ENCODE measurements at places on chromosomes 1 and 21.

- H3K27me3 ChIP-seq = no peaks in the 10 kb centered on the region
- no peak overlapping the region for H3K4me3 ChIP-seq
- H3K4me1 ChIP-seq = no peaks in the 10 kb centered on the region
- no peak for DNase-seq
Measured at GRCh38 chr1:194069168-194069830, 882.9 kb upstream of the B3GALT2 start.

DNA sequence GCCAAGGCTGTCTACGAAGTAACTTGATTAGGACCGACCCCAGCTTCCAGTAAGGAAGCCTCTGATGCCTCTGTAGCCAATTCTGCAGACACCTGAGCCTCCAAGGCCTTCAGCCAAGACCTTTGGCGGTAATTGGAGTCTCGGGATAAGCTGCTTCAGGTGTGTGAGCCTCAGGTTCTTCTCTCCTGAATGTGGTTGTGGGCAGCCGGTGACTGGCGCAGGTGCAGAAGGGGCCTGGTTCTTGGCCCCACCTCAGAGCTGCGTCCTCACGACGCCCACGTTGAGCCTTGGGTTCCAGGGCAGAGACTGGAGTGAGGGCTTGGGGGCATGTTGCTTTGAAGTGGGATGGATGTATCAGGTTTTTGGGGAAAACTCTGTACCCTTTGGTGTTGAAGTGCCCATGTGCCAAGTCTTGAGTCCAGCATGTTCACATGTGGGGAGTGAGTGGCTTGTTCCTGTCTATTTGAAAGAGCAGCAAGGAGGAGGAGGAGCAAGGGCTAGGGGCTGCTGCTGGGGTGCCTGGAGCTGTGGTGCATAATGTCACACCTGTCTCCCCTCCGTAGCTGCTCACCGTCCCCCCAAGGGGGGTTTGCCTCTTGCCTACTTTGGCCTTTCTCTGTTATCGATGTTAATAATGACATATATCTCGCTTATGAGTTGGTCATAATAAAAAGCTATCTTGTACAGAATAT, 1.4 kb downstream of the PSEN2 start:
- peak overlapping the region; percentile 68 for H3K4me3 ChIP-seq
- DNase-seq = no peak
- H3K4me1 ChIP-seq = peaks cover 14% of the 10 kb centered on the region
- no peak overlapping the region for H3K27ac ChIP-seq
- peaks cover 51% of the 10 kb centered on the region for H3K27me3 ChIP-seq
- no peaks in the 10 kb centered on the region for H3K36me3 ChIP-seq

GRCh38 chr1:242416657-242417056, 107.8 kb downstream of the PLD5 start:
- H3K36me3 ChIP-seq = no peaks in the 10 kb centered on the region
- H3K27me3 ChIP-seq = no peaks in the 10 kb centered on the region
- H3K4me3 ChIP-seq = no peak overlapping the region
- no peaks in the 10 kb centered on the region for H3K4me1 ChIP-seq

DNA sequence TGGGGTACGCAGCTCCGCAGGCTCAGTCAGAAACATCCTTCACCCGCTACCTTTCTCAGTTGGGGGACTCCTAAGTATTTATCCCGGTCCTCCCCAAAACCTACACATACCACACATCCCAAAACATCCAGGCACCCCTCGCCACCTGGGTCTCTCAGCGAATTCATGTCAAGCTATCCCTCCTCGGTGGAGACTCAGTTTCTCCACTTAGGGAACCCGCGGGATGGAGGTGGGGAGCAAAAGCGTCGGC, 1.3 kb upstream of the ZBTB7B start:
- peaks cover 4% of the 10 kb centered on the region for H3K27me3 ChIP-seq
- H3K27ac ChIP-seq = peak overlapping the region; percentile 95
- peaks cover 57% of the 10 kb centered on the region for H3K4me1 ChIP-seq
- peaks cover 6% of the 10 kb centered on the region for H3K36me3 ChIP-seq
- DNase-seq = no peak

GRCh38 chr21:15514073-15514946, 215.5 kb upstream of the USP25 start:
- no peaks in the 10 kb centered on the region for H3K27me3 ChIP-seq
- H3K4me1 ChIP-seq = peaks cover 24% of the 10 kb centered on the region
- H3K36me3 ChIP-seq = no peaks in the 10 kb centered on the region

- no peak overlapping the region for H3K27ac ChIP-seq
- no peaks in the 10 kb centered on the region for H3K4me1 ChIP-seq
- no peak for DNase-seq
- H3K4me3 ChIP-seq = no peak overlapping the region
- peaks cover 5% of the 10 kb centered on the region for H3K36me3 ChIP-seq
Measured at GRCh38 chr1:16286122-16286521, 49.1 kb upstream of the CPLANE2 start.

GRCh38 chr1:201250326-201251011, 32.8 kb upstream of the PKP1 start:
- H3K27ac ChIP-seq = no peak overlapping the region
- H3K4me1 ChIP-seq = no peaks in the 10 kb centered on the region
- no peaks in the 10 kb centered on the region for H3K36me3 ChIP-seq
- no peaks in the 10 kb centered on the region for H3K27me3 ChIP-seq

- no peak for DNase-seq
- H3K27ac ChIP-seq = no peak overlapping the region
- H3K27me3 ChIP-seq = no peaks in the 10 kb centered on the region
- peaks cover 39% of the 10 kb centered on the region for H3K36me3 ChIP-seq
- H3K4me1 ChIP-seq = peaks cover 28% of the 10 kb centered on the region
Measured at GRCh38 chr1:43781574-43781973, 74.2 kb downstream of the ST3GAL3 start.

GRCh38 chr1:235205687-235206086, 44.6 kb upstream of the RBM34 start:
- peaks cover 30% of the 10 kb centered on the region for H3K36me3 ChIP-seq
- H3K4me1 ChIP-seq = peaks cover 30% of the 10 kb centered on the region
- DNase-seq = no peak
- H3K27ac ChIP-seq = peak overlapping the region; percentile 2

GRCh38 chr21:32260130-32260529, 18.7 kb downstream of the MIS18A start:
- H3K4me1 ChIP-seq = no peaks in the 10 kb centered on the region
- H3K4me3 ChIP-seq = no peak overlapping the region
- H3K27me3 ChIP-seq = peaks cover 3% of the 10 kb centered on the region
- no peak for DNase-seq
- H3K36me3 ChIP-seq = no peaks in the 10 kb centered on the region

GRCh38 chr1:18940303-18941020, 16.0 kb downstream of the IFFO2 start:
- H3K36me3 ChIP-seq = peaks cover 2% of the 10 kb centered on the region
- H3K27ac ChIP-seq = no peak overlapping the region
- H3K4me1 ChIP-seq = peaks cover 16% of the 10 kb centered on the region
- DNase-seq = no peak

- H3K27me3 ChIP-seq = peaks cover 4% of the 10 kb centered on the region
- peak; percentile 52 for DNase-seq
- peak overlapping the region; percentile 93 for H3K27ac ChIP-seq
- H3K4me1 ChIP-seq = peaks cover 55% of the 10 kb centered on the region
- H3K36me3 ChIP-seq = peaks cover 42% of the 10 kb centered on the region
- H3K4me3 ChIP-seq = peak overlapping the region; percentile 89
Measured at GRCh38 chr1:231420959-231421545, 1.0 kb downstream of the EGLN1 start.

DNA sequence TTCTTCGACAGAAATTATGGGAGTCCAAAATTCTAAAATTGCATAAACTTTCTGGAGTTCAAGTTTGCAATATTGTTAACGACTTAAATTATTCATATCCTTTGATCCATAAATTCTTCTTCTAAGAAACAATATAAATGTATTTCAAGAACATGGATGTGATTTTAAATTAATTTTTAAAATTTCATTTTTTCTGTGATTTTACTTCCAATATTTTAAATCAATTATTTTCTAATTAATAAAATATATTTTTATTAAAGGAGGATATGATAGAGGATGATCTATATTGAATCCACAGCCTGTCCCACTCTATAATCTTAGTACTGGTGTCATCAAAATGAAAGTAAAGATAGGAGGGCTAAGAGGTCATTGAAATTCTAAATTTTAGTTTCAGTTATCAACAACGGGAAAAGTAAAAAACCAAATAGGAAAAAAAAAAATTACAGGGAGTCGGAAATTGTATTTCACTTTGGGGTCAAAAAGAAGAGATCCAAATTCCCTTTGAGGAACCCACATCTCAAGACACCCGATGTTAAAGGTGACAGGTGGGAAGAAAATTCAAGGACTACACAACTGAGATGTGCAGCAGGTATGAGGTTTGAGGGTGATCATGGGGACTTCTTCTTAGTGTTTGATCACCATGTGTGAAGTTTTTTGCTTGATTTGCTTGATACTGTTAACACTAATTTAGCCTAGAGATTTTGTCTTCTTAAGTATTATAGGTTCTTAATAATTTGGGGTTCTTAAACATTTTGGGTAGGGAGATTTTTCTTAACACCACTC, 154.8 kb upstream of the RGS18 start:
- no peak for DNase-seq
- H3K36me3 ChIP-seq = no peaks in the 10 kb centered on the region
- no peaks in the 10 kb centered on the region for H3K27me3 ChIP-seq
- no peaks in the 10 kb centered on the region for H3K4me1 ChIP-seq
- H3K4me3 ChIP-seq = no peak overlapping the region
- no peak overlapping the region for H3K27ac ChIP-seq

DNA sequence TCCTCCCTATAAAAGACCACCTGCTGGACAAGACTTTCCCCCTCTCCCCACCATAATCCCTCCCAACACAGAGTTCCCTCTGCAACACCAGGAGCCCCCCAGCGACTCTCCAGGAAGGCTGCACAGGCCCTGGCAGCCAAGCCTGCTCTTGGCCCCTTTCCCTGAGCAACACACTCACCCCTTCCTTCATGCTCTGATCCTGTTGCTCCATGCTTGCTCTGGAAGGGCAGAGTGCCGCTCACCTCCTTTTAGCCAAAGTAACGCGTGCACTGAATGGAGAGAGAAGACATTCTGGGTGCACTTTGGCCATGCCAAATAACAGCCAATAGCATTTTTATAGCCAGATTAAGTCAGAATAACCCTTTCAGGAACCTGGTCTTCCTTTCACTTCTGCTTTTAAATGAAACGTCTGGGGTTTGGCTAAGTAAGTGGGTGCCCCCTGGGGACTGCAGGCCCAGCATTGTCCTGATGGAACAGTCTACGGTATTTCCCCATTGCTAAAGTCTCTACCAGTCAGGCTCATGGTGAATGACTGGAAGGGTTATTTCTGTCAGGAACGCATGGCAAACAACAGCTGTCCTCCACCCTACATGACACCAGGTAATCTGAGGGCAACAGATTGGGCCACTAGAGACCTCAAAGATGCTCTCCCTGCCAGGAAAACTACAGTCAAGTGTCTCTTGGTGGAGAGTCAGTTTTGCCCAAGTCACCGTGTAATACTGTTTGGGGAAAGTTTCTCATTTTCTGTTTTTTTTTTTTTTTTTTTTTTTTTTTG, at the start of gene SLC2A5:
Gene SLC2A5 (minus strand): TSS at position 310 of the 775 bp plus-strand sequence. CDS start 99 bp downstream, at position 211.
- H3K4me1 ChIP-seq = peaks cover 17% of the 10 kb centered on the region
- no peak within 1 kb of the TSS for H3K27ac ChIP-seq
- DNase-seq = no peak
- no peak within 1 kb of the TSS for H3K4me3 ChIP-seq

DNA sequence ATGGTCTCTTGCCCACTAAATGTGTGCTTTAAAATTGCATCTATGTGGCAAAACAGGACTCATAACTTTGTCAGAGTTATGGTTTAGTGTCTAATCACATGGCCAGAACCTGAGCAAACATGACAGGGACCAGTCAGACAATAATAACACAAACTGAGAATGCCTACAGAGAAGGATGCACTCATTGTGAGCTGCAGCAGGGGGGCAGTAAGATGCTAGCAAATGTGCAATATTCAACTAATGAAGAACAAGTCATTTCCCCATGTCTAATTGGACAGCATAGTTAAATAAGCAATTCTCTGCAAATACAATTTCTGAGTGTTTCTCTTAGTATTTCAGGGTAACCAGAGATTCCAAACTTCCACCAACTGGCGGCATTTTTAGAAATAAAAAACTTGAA, 30.8 kb downstream of the SPAG17 start:
- H3K4me1 ChIP-seq = no peaks in the 10 kb centered on the region
- no peaks in the 10 kb centered on the region for H3K27me3 ChIP-seq
- H3K4me3 ChIP-seq = no peak overlapping the region
- H3K27ac ChIP-seq = no peak overlapping the region

GRCh38 chr1:48841461-48841860, 64.8 kb upstream of the BEND5 start:
- DNase-seq = no peak
- H3K27me3 ChIP-seq = no peaks in the 10 kb centered on the region
- no peak overlapping the region for H3K4me3 ChIP-seq
- H3K27ac ChIP-seq = no peak overlapping the region

- H3K27me3 ChIP-seq = peaks cover 25% of the 10 kb centered on the region
- H3K27ac ChIP-seq = no peak overlapping the region
- no peak overlapping the region for H3K4me3 ChIP-seq
- DNase-seq = no peak
Measured at GRCh38 chr1:224700918-224701531, 84.9 kb downstream of the CNIH3 start.

DNA sequence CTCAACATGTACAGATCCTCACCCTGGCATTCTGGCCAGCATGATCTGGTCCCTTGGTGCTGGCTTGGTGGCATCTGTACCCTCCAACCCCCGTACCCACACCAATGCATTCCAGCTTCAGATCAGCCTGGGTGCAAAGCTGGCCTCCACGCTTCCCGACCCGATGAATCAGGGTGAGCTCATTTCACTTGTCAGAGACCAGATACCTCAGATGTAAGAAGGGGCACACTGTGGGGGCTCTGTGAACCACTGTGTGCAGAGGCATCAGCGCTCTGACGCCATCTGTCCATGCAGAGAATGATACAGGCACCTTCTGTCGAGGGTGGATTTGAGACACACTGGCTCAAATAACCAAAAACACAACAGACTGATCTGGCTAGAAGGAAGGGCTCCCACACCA, 76.6 kb downstream of the DMRTB1 start:
- H3K27ac ChIP-seq = no peak overlapping the region
- no peak for DNase-seq
- no peaks in the 10 kb centered on the region for H3K4me1 ChIP-seq

DNA sequence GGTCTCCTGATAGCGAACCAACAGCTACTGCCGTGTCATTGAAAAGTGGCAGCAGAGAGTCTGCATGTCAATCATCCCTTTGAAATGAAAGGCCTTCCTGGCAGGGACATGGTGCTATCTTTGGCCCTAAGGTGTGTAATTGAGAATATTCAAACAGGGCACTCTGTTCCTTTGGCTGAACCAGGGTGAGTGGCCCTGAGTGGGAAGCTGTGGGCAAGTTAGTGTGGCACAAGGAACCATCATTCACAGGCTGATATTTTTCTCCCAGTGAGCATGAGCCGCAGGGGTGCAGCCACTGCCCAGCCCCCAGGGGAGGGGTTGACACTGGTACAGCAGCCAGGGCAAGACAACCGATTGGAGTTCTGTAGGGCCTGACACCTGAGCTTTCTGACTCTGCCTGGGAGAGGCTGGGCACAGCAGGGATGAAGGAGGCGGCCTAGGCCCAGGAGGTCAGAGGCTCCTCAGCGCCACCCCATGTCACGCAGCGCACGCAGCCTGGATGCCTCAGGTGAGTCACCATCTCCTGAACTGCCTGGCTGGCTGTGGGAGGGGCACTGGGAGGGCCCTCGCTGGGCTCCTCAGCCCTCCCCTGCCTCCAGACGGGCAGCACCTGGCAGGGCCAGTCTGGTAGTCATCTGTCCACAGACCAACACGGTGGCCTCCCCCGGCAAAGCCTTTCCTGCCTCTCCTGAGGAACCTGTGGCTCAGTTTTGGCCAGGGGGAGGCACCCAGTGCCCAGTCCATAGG, 13.2 kb downstream of the QSOX1 start:
- no peaks in the 10 kb centered on the region for H3K36me3 ChIP-seq
- peak; percentile 19 for DNase-seq
- no peak overlapping the region for H3K4me3 ChIP-seq
- no peaks in the 10 kb centered on the region for H3K27me3 ChIP-seq
- H3K4me1 ChIP-seq = peaks cover 5% of the 10 kb centered on the region
